ENCODE measurements at places on chromosomes 5 and 9.

DNA sequence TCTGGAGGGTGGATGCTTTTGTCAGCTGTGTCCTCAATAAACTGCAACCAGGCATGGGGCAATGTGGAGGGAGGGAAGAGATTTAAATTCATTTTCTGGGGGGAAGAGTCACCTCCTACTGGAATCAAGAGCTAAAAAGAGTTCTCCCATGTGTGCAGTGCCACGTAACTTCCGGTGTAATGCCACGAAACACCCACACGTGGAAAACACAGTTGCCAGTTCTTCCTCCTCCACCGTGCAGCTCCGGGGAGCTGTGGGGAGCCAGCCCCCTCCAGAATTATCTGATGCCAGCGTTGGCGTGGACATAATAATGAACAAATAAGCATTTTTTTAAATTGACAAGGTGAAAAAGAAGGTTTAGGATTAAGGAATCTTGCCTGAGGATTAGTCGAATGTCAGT is 32.1 kb upstream of the MED10 start:
- DNase-seq = no peak

GRCh38 chr9:98219364-98219716 is 26.9 kb upstream of the CORO2A start:
- no peak for DNase-seq

DNA sequence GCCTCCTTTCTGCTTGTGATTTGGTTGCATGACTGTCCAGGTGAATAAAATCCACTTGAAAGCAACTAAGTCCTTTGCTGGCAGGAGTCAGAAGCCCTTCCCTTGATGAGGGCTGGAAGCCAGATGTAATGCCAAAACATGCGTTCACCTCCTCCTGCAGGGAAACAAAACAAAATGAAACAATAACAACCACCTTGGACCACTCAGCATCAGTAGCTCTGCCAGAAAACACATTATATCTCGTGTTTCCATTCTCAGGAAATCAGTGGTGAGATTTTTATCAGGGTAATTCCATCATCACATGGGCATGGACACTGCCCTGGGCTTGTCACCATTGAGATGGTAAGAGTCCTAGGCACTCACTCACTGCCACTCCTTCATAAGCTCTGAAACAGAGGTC is 350.3 kb upstream of the ACTBL2 start:
- no peak for DNase-seq

DNA sequence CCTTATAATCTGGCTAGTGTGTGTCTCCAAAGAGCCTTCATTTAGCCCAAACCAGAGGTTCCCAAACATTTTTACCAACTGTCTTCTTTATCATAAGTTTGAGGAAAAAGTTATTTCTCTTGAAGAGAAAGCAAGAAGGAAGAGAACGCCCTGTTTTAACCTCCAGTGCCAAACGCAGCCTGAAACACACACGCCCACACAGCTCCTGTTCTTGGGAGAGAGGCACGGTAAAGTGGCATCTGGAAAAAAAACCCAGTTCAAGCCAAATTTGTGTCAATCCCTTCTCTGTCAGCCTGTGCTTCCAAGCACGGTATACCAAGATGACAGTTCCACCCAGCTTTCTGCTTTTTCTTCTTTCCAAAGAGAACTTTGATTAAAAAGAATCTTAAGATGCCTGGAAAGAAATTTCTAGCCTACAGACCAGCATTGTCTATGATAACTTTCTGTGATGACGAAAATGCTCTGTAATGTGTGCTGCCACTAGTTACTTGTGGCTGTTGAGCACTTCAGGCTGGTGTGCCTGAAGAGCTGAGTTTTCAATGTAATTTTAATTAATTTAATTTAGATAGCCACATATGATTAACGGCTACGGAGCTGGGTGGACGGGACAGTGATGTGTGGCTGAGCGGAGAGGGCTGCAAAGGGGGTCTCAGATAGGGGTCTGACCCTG is 62.3 kb downstream of the ACER2 start:
- no peak for DNase-seq

DNA sequence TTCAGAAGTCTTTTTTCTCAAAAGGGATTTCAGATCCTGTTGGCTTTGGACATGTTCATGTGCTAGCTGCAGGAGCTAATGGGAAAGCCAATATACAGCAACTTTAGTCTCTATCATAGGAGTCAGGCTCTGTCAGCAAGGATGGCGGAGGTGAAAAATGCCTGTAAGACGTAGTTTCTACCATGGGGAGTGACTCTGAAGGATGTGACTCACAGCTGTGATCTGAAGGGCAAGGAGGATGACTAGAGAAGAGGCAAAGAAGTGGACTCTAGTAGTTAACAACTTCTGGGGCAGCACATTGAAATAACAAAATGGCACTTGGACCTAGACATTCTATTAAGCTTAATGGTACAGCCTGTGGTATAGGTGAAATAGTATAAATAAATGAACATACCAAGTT is 3.1 kb upstream of the NDUFS4 start:
- no peak for DNase-seq

DNA sequence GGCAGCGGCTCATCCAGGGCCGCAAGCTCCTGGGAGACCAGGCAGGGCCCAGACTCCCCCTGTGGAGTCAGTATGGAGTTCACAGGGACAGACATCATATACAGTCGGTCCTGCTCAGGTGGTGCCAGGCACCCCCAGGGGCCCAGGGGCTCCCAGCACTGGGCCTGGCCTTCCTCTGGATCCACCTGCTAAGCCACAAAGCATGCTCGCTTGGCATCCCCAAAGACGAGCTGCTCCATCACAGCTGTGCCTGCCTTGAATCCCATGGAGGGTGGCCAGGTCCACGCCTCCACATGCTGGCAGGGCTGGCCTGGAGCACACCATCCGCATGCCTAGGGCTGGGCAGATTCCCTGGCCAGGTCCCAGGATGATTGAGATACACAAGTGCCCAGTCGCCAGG is 4.6 kb downstream of the BICD2 start:
- no peak for DNase-seq

DNA sequence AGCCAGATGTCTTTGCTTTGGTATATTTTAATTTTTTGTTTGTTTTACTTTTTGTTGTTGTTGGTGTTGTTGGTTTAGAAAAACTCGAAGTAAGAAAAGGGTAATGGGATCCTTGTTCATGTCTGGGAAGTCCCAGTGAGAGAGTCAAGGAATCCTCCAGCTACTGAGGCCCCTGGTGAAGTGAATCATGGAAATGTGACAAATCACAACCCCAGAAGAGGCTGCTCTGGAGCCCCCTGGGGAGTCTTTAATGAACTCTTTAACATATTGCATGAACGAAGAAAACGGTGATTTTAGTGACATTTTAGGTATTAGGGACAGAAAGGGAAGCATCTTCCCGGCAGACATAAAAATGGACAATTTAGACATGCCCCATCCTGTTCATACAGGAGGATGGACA is 41.3 kb downstream of the TMEM174 start:
- no peak for DNase-seq

DNA sequence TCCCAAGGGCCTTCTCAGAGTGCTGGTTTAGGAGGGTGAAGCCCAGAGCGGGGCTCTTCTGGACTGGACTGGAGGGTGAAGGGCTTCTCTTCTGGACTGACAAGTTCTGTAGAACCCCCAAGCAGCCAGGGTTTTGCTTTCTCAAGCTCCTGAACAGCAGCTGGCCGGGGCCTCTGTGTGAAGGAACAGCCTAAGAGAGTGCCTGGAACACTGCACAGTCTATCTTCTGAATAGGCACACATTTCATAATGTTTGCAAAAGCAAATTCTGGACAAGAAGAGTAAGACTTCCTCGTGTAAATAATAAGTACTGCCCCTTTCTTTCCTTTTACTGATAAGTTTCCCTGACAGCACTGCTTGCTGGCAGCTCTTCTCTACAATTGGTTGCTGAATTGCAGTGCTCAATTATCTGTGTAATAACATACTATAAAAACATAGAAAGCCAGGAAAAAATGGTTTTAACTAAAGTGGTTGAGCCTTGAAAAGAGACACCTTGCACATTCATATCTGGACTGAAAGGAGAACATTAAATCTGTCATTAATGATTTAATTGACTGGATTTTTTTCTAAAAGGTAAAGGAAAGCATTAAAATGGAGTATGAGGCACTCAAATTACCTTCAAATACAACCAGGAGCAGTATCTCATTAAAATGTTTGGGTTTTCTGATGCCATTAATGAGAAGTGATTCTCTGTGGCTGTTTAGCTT is 20.5 kb downstream of the MAST4 start:
- no peak for DNase-seq
